ENCODE measurements at places on chromosomes 2 and 18. TPM values are rescaled to one million over a fixed set of nuclear protein-coding genes. Genes with fewer than 3 reads are reported as not detected.

SERPINB10 gene
- not detected for total RNA-seq

GPR35 gene
- 4.7 TPM for total RNA-seq

FBXO48 gene
- total RNA-seq, result 1.1 TPM

LINC00305 gene
- not detected for total RNA-seq

KIAA2012 gene
- not detected for total RNA-seq

CLEC4F gene
- not detected for total RNA-seq

UGT1A9 gene
- total RNA-seq, result not detected

NPAS2 gene
- 6.2 TPM for total RNA-seq

TMEM247 gene
- total RNA-seq, result not detected

- H3K4me1 ChIP-seq, result peaks cover 6% of the 10 kb centered on the region
- H3K27me3 ChIP-seq, result no peaks in the 10 kb centered on the region
Observed at GRCh38 chr2:102072741-102073140, 69.8 kb upstream of the IL1R1 start.

GRCh38 chr18:7593218-7593819 lies 26.2 kb downstream of the PTPRM start:
- no peaks in the 10 kb centered on the region for H3K4me1 ChIP-seq
- H3K27ac ChIP-seq, result no peak overlapping the region
- no peaks in the 10 kb centered on the region for H3K27me3 ChIP-seq
- H3K36me3 ChIP-seq, result no peaks in the 10 kb centered on the region
- no peak for DNase-seq

GRCh38 chr18:55577812-55578539 lies 10.0 kb downstream of the TCF4 start:
- H3K4me1 ChIP-seq, result no peaks in the 10 kb centered on the region
- no peaks in the 10 kb centered on the region for H3K27me3 ChIP-seq
- DNase-seq, result no peak
- no peak overlapping the region for H3K4me3 ChIP-seq
- H3K36me3 ChIP-seq, result no peaks in the 10 kb centered on the region

GRCh38 chr2:191303140-191304005 lies 58.2 kb downstream of the MYO1B start:
- no peaks in the 10 kb centered on the region for H3K4me1 ChIP-seq
- no peak for DNase-seq
- peak overlapping the region; percentile 92 for H3K27ac ChIP-seq
- no peaks in the 10 kb centered on the region for H3K36me3 ChIP-seq
- H3K27me3 ChIP-seq, result no peaks in the 10 kb centered on the region

- no peaks in the 10 kb centered on the region for H3K36me3 ChIP-seq
- no peak overlapping the region for H3K4me3 ChIP-seq
- H3K27me3 ChIP-seq, result no peaks in the 10 kb centered on the region
- no peak for DNase-seq
Observed at GRCh38 chr2:178119179-178119922, 7.1 kb downstream of the RBM45 start.

DNA sequence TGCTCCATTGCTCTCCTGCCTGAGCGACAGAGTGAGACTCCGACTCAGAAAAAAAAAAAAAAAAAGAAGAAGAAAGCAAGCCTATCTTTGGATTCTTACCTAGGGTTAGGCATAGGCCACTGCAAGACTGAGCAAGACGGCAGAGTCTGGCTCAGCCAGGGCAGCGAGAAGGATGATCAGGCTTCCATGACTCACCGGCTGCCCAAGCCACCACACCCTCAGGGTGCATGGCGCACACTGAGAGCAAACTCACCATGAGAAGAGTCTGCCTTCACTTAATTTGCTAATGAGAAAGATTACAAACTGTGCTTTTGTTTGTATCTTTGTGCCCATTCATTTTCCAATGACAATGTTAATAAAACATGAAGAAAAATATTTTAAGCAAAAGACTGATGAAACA lies 8.2 kb downstream of the FAM110C start:
- H3K4me1 ChIP-seq, result peaks cover 2% of the 10 kb centered on the region
- H3K4me3 ChIP-seq, result no peak overlapping the region

DNA sequence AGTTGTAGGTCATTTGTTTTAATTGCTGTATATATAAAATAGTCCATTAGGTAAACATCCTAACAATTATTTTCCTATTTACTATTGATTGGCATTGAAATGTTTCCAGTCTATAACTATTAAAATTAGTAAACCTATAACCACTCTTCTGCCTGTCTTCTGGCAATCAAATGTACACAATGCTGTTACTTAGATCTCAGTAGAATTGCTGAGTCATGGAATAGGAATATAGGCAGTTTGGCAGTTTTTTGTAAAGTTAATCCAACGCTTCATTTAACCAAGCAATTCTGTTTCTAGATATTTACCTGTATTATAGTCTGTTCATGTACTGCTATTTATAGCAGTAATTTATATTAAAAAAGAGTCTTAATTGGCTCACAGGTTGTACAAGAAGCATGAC lies 518.1 kb downstream of the DCDC2C start:
- H3K4me1 ChIP-seq, result no peaks in the 10 kb centered on the region
- DNase-seq, result no peak
- no peak overlapping the region for H3K27ac ChIP-seq
- H3K4me3 ChIP-seq, result no peak overlapping the region
- H3K36me3 ChIP-seq, result no peaks in the 10 kb centered on the region
- no peaks in the 10 kb centered on the region for H3K27me3 ChIP-seq

- no peak overlapping the region for H3K27ac ChIP-seq
- H3K4me1 ChIP-seq, result no peaks in the 10 kb centered on the region
- no peak for DNase-seq
- no peak overlapping the region for H3K4me3 ChIP-seq
- H3K27me3 ChIP-seq, result no peaks in the 10 kb centered on the region
- no peaks in the 10 kb centered on the region for H3K36me3 ChIP-seq
Observed at GRCh38 chr2:184270660-184271059, 327.7 kb upstream of the ZNF804A start.

DNA sequence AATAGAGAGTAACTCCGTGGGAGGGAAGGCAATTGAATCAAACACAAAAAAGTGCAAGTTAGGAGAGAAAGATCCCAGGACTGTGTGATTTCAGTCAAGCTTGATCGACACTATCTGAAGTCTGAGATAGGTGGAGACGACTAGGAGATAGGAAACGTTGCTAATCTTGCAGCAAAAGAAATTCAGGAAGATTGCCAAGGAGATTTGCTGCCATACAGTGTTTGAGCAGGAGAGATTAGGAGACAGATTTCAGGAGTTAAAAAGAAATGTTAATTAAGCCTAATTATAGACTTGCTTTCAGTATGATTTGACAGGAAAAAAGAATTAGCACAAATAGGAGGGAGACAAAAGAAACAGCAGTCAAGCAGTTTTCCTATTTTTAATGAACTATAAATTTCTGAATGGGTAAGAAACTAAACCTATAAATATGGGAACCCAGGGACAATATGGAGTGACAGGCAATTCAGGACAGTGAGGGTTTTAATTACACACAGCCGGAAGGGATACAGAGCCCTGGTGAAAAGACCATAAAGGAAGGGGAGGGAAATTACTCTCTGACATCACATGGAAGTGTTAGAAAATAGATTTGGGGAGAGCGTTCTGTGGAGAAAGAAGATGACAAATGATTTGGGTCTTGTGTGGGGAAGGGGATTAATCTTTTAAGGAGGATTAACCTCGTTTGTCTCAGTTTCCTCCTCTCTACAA lies 72.6 kb downstream of the SUCLG1 start:
- no peaks in the 10 kb centered on the region for H3K36me3 ChIP-seq
- no peak overlapping the region for H3K4me3 ChIP-seq
- H3K27me3 ChIP-seq, result no peaks in the 10 kb centered on the region
- no peaks in the 10 kb centered on the region for H3K4me1 ChIP-seq
- no peak for DNase-seq
- H3K27ac ChIP-seq, result no peak overlapping the region

- no peaks in the 10 kb centered on the region for H3K27me3 ChIP-seq
- no peaks in the 10 kb centered on the region for H3K4me1 ChIP-seq
- H3K36me3 ChIP-seq, result no peaks in the 10 kb centered on the region
- peak overlapping the region; percentile 42 for H3K27ac ChIP-seq
Observed at GRCh38 chr2:238784671-238785527, 63.0 kb upstream of the TWIST2 start.

GRCh38 chr2:200408428-200409316 lies 101.2 kb downstream of the KCTD18 start:
- H3K27ac ChIP-seq, result peak overlapping the region; percentile 83
- H3K27me3 ChIP-seq, result no peaks in the 10 kb centered on the region
- H3K36me3 ChIP-seq, result no peaks in the 10 kb centered on the region
- H3K4me1 ChIP-seq, result no peaks in the 10 kb centered on the region

DNA sequence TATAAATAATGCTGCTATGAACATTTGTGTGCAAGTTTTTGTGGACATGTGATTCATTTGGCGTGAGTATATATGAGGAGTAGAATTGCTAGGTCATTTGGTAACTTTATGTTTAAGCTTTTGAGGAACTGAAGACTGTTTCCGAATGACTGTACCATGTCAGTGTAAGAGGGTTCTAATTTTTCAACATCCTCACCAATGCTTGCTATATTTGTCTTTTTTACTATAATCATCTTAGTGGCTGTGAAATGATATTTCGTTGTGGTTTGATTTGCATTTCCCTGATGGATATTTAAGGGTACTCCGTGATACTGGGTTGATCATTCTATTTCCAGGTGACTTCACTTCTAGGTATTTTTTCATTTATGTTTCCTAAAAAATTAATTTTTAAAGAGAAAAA lies 241.1 kb downstream of the BCL2 start:
- H3K27me3 ChIP-seq, result no peaks in the 10 kb centered on the region
- H3K27ac ChIP-seq, result no peak overlapping the region
- no peaks in the 10 kb centered on the region for H3K36me3 ChIP-seq
- no peaks in the 10 kb centered on the region for H3K4me1 ChIP-seq

GRCh38 chr2:219037783-219038499 lies 3.4 kb downstream of the CFAP65 start:
- H3K36me3 ChIP-seq, result no peaks in the 10 kb centered on the region
- H3K27me3 ChIP-seq, result peaks cover 26% of the 10 kb centered on the region
- no peaks in the 10 kb centered on the region for H3K4me1 ChIP-seq
- H3K4me3 ChIP-seq, result no peak overlapping the region
- DNase-seq, result no peak

GRCh38 chr2:168685600-168686451 lies 116.6 kb upstream of the NOSTRIN start:
- H3K36me3 ChIP-seq, result no peaks in the 10 kb centered on the region
- H3K27me3 ChIP-seq, result no peaks in the 10 kb centered on the region
- no peak for DNase-seq

DNA sequence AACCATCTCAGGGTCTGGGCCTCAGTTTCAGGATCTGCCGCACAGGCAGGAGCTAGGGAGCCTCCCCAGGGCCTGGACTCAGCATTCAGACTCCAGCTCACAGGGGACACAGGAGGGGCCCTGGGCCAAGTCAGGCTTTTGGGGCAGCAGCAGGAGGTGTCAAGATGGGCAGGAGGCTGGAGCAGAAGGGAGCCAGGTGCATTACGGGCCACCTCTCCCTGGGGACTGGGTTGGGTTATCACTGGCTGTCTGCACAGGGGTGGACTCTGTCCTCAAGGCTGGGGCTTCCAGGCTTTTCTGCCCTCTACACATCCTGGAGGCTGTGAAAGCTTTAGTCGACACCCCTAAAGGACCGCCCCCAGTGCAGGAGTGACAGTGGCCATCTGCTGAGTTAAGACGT lies 20.0 kb downstream of the AQP12A start:
- no peak for DNase-seq
- H3K27ac ChIP-seq, result no peak overlapping the region
- H3K4me1 ChIP-seq, result no peaks in the 10 kb centered on the region
- no peak overlapping the region for H3K4me3 ChIP-seq

DNA sequence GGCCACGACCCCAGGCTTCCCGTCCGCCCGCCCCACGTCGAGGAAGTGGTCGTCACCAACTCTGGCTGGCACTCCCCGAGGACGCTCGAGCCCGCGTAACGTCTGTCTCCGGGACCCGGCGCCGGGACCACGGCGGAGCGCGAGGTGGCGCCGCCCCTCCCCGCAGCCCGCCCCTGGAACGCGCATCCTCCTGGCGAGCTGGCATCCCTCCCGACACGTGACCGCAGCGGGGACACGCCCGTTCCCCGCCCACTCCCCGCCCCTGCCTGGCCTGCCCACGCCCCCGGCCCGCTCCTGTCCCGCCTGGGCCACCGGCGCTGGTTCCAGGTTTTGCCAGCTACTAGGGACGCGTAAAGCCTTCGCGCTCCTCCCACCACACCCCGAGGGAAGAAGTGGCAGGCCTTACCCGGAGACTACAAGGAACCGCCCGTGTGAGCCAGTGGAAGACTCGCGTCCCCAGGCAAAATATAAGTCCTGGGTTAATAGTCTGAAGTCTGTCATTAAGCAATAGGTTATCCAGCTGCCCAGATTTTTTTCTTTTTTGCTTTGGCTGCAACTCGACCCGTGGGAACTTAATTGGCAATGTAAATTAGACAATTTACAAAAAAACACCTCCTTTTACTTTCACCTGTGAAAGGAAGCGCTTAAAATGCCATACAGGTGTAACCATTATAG lies at the start of gene OSBPL1A:
TSS of gene OSBPL1A (minus strand) at position 131 of the 675 bp plus-strand sequence. CDS start 20,291 bp downstream, outside the sequence.
- H3K27ac ChIP-seq, result peak within 1 kb of the TSS; percentile 90
- H3K4me1 ChIP-seq, result no peaks in the 10 kb centered on the region
- no peaks in the 10 kb centered on the region for H3K27me3 ChIP-seq
- peak; percentile 90 for DNase-seq
